ENCODE measurements at places on chromosomes 7 and 10.

- DNase-seq, result no peak
Measured at GRCh38 chr10:30719832-30720231, 90.3 kb upstream of the LYZL2 start.

DNA sequence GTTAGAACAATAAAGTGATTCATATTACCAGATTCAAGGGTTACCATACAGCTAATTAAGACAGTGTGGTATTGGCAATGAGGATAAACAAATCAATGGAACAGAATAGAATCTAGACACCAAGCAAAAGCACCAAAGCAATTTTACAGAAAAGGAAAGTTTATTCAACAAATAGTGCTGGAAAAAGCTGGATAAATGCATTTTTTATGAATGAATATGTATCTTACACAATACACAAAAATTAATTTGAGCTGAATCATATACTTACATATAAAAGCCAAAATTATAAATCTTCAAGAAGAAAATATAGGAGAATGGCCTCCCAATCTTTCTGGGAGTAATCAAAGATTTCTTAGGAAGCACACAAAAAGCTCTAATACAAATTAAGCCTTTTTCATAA is 220.4 kb upstream of the PTN start:
- DNase-seq, result no peak

DNA sequence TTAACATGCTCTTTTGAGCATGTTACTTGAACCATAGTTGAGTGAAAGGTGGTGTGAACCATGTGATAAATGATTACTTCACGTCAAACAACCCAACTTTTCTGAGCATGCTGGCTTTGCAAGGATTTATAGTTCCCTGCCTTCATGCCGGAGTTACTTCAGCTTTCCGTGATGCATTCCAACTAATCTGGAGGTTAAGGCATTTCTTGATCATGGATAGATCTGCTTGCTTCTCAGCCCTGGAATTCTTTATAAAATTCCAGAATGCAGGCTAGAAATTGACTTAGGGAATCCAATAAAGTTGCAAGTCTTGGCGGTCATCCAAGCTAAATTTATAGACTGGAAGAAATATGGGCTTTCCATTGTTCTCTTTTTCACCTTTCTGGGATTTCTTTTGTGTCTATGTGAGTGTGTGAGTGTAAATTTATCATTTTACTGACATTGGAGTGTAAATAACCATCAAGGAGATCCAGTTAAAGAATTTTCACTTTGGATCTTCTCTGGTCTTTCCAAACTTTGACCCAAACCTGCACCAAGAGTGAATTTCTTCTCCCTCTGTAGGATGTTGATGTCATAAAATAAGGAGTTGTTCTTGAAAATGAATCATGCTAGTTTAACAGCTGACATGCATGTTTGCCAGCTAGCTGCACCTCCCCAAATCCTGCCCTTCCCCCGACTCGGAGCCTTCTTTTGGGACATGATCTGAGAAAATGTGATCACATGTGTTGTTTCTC is 289.0 kb downstream of the TWIST1 start:
- DNase-seq, result no peak

DNA sequence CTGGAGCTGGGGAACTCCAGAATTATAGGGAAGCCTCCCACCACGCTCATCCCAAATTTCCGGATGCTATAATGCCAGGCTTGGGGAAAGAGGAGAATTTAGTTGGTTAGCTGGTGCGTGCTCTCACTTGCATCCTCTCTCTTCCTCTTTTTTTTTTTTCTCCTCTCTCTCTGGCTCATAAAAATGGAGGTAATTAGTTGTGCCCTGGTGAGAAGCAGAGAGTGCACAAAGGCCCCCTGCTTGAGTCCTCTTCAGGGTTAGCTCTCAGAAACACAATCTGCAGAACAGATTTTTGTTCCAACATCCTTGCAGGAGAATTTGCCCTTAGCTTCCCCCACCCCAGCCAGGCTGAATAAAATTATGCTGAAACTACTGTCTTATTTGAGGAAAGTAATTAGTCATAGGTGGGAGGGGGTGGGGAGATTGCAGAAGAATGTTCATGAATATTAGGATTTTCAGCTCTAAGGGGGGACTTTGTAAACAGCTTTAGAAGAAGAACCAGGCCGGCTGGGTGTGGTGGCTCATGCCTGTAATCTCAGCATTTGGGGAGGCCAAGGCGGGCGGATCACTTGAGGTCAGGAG is 7.6 kb downstream of the SERPINE1 start:
- DNase-seq, result no peak
